Left ventricle myocardium superior (tissue), 1 donor: ENCODE measurements at places on chromosomes 11 and 22.

GRCh38 chr11:35104655-35105054 is 34.3 kb upstream of the CD44 start:
- DNase-seq: no peak

- DNase-seq: peak; percentile 94
Measured at GRCh38 chr11:69638941-69639681, 1.8 kb upstream of the CCND1 start.

GRCh38 chr22:23677701-23677995 is 13.2 kb upstream of the RGL4 start:
- DNase-seq: no peak

- no peak for DNase-seq
Measured at GRCh38 chr11:31442086-31442485, 67.3 kb downstream of the IMMP1L start.

GRCh38 chr22:20422271-20423007 is 15.2 kb downstream of the SCARF2 start:
- DNase-seq: no peak

- no peak for DNase-seq
Measured at GRCh38 chr22:42604403-42604802, 10.3 kb downstream of the POLDIP3 start.

GRCh38 chr11:101187748-101188147 is 58.1 kb upstream of the PGR start:
- no peak for DNase-seq

GRCh38 chr11:120814531-120815318 is 209.2 kb upstream of the TBCEL start:
- no peak for DNase-seq

- no peak for DNase-seq
Measured at GRCh38 chr11:73530109-73530508, 67.8 kb downstream of the FAM168A start.

GRCh38 chr11:69231466-69232018 is 62.4 kb upstream of the MYEOV start:
- DNase-seq: no peak

GRCh38 chr11:16184588-16184987 is 171.8 kb downstream of the SOX6 start:
- DNase-seq: no peak

- no peak for DNase-seq
Measured at GRCh38 chr11:16114431-16114830, 241.9 kb downstream of the SOX6 start.

GRCh38 chr11:13388741-13389140 is 74.3 kb downstream of the BTBD10 start:
- no peak for DNase-seq

DNA sequence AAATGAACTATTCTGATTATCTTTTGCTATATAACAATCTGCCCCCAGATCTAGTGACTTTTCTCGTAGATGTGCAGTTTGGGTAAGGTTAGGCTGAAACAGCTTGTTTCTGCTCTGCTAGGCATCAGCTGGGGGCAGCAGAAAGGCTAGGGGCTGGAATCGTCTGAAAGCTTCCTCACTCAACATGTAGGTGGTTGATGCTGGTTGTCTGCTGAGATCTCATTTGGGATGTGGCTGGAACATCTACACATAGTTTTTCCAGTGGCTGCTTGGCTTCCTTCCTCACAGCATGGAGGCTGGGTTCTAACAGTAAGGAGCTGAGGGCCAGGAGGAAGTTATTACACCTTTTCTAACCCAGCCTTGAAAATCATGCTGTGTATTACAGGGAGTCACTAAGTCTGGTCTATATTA is 30.2 kb downstream of the USP47 start:
- no peak for DNase-seq

- no peak for DNase-seq
Measured at GRCh38 chr11:131637469-131638175, 267.2 kb downstream of the NTM start.

- no peak for DNase-seq
Measured at GRCh38 chr11:17563231-17563646, 16.2 kb downstream of the OTOG start.

- no peak for DNase-seq
Measured at GRCh38 chr22:42887523-42888507, 30.7 kb upstream of the ARFGAP3 start.

DNA sequence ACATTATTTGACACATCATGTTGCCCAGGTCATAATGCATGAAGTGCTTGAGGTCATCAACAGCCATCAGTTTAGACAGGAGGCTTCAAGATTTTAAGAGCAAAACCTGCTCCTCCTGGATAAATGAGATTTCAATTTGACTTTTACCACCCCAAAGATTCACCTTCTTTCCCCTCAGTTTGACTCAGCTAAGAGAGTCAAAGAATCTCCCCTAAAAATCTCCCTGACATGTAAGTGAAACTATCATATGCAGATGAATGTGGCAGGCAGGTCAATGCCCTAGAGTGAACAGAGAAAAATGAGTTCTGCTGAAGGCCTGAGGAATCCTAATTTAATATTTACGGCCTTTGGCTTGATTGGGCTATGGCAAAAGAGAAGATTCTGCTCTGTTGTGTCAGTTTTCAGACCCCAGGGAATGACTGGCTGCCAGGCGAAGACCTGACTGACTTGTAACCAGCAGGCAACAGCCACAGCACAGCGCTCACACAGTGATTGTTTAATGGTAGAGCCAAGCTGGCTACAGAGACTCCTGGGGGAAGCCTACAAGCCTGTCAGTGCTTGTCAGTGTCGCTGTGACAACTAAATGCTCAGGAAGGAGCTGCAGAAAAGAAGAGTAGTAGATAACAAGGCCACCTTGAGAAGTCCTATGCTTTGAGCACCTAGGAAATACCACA is 491.2 kb upstream of the LRRC4C start:
- DNase-seq: no peak

DNA sequence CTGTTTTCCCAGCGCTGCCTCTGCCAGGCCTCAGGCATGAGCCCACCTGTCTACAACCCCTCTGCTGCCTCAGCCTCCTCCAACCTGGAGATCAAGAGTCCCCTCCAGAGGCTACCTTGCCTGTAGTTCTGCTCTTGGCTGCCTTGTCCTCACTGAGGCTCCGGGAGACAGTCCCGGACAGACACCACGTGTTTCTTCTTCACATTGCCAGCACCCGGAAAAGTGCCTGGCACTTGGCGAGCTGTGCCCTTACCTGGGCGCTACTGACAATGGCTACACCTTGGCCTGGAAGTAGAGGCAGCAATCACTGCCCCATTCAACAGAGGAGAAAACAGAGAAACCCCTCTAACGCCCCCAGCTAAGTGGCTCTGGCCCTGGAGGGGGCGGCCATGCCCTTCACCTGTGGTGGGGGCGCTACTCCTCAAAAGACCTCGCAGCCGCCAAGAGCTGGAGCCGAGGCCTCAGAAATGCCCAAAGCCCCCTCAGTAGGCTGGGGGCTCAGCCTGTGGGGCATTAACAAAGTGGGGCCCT is 3.0 kb upstream of the NAP1L4 start:
- no peak for DNase-seq

- DNase-seq: no peak
Measured at GRCh38 chr11:23861615-23862014, 635.2 kb upstream of the LUZP2 start.

GRCh38 chr11:78957476-78958245 is 383.0 kb upstream of the NARS2 start:
- DNase-seq: no peak

- DNase-seq: no peak
Measured at GRCh38 chr11:5203366-5203765, 2.9 kb upstream of the OR51V1 start.

DNA sequence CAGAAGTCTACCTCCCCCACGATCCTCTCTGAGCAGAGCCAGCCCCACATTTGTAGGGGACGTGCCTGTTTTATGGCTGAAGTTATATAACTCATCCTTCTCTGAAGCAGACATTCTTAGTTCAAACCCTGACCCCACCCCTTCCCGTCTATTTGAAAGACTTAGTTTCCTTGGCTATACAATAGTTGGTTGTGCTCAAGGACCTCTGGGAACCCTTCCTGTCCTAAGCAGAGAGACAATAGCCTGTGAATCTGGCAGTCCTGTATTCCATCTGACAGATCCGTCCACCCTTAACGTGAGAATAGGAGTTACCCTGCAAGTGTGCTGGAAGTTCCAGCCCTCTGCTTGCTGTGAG is 75.2 kb downstream of the MN1 start:
- DNase-seq: no peak

DNA sequence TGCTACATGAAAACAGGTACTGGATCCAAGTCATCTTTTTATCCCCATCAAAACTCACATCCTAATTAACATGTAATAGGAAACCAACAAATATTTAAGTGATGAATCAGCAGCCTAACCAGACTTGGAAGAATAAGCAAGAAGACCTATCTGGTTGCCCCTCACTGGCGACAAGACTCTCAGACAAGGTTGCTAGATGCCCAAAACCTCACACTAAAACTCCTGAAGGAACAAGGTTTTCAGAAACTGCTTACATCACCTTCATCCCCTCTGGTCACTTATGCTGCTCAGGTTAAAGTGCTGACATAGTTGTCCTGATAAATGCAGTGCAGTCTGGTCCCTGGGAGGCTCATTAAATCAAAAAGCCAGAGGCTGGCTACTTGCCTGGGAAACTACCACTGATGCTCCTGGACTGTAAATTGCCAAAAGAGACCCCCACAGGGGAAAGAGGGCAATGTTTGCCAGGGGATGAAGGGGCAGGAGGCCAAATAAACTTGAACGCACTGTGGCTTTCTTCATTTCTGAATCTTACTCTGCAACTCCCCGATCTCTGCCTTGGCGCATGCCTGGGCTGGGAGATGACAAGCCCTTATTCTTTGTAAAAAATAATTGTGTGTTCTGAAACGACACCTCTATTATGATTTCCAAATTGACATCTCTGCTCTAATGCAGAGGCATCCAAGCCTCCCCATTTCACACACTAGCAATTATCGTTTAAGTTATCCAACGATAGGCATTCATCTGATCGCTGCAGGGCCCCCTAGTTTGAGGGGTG is 72.7 kb downstream of the AMBRA1 start:
- no peak for DNase-seq

- DNase-seq: no peak
Measured at GRCh38 chr11:96461871-96462270, 72.1 kb downstream of the JRKL start.

GRCh38 chr22:28604966-28605761 is 74.5 kb downstream of the TTC28 start:
- DNase-seq: no peak

- no peak for DNase-seq
Measured at GRCh38 chr11:66467756-66468155, 1.1 kb downstream of the PELI3 start.

DNA sequence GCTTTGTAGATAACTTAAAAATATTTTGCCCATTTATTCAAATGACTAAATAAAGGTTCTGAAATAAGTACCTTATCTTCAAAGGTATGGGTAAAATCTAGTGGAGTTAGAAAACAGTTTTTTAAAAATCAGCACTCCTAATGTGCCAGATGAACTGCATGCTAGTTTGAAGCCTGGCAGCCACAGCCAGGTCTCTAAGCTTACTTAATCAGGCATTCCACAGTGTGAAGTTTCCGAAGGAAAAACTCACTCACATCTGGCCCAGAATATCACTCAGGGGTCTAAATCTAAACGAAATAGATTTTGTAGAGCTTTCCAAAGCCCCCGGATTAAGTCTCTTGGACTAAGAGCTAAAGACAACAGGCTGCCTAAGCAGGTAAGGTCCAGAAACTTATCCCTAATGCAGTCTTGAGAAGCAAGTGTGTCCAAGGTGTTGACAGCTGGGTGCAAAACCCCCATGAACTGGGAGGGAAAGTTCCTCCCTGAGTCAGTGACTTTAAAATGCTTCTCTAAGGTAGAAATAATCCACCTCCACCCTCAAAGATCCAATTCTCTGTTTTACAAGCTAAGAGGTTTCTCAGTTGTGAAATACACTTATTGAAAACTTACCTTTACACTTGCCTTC is 157.6 kb downstream of the FCHSD2 start:
- no peak for DNase-seq

DNA sequence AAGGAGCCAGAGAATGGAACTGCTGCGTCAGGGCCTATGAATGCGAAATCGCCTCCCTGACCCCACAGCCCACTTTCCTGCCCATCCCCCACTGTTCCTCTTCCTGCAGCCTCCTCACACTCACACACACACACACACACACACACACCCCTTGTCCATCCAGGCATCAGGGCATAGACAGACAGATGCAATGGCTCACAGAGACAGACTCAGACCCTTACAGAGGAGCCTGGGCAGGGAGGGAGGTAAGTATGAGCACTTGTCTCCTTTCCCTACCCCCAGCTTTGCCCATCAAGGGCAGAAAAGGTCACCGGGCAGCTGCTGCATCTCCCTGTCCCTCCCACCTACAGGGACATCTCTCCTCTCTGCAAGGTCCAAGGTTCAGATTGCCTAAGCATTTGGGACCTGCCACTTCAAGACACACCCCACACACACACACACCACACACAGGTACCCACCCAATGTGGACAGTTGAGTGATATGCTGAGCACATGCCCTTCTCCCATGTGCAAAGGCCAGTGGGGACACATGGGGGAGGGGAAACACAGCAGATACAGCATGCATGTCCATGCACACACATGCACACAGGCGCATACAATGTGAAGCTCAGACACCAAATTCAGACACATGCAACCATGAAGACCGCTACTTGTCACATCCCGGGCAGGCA is 2.0 kb upstream of the NRXN2 start:
- DNase-seq: no peak

GRCh38 chr22:23164091-23164490 is 16.2 kb upstream of the BCR start:
- DNase-seq: no peak

- DNase-seq: no peak
Measured at GRCh38 chr11:120524536-120525085, 13.1 kb downstream of the GRIK4 start.

GRCh38 chr11:6992457-6993417 is 27.4 kb downstream of the ZNF214 start:
- DNase-seq: no peak

GRCh38 chr11:128667873-128668272 is 26.0 kb upstream of the FLI1 start:
- DNase-seq: no peak

DNA sequence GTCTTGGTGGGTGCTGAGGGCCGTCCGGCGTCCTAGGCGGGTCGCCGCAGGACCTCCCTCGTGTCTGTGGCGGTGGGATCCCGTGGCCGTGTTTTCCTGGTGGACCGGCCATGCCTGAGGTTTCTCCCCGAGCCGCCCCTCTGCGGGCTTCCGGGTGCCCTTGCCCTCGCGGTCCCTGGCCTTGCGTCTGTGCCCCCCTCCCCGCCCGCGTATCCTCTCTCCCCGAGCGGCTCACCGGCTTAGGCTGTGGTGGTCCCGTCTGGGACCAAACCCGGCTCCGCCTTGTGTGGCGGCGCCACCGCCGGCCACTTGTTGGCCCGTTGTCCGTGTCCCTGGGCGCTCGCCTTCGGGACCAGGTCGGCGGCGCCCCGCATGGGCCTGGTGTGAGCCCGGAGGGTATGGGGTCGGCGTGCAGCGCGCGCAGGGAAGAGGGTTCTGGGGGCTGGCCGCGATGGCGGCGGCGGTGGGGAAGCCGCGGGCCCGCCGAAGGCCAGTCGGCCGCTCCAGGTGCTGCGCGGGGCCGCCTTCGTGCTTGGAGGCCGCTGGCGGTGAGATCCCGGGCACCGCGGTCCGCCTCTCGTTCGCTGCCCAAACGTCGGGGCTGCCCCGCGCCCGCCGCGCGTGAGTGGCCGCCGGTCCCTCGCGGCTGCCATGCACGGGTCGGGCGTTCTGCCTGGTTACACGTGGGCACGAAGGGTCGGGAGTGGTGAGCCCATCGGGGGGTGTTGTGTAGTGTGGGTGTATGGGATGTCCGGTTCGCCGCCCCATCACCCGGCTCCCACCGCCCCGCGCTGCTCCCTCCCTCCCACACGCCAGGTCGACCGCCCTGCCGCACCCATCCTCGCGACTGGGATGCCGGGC is 3899.1 kb upstream of the OR11H1 start:
- DNase-seq: no peak

- DNase-seq: no peak
Measured at GRCh38 chr11:9151631-9152030, 60.2 kb upstream of the SCUBE2 start.
